Activated T-helper 2 cell treated with anti-CD3 and anti-CD28 coated beads, Interferon-gamma antibody, Interleukin-2, Interleukin-4, amounts not matched to agents 10 μg/mL and 5 μg/mL and 100 μg/mL, durations not matched to agents 14 hours and 24 hours and 36 hours (primary cell): ENCODE measurements at places on chromosomes 6 and 20. TPM values are rescaled to one million over a fixed set of nuclear protein-coding genes. Genes with fewer than 3 reads are reported as not detected.

GRCh38 chr6:37204014-37204751, 34.2 kb downstream of the PIM1 start:
- H3K4me3 ChIP-seq = no peak overlapping the region
- DNase-seq = no peak
- no peaks in the 10 kb centered on the region for H3K27me3 ChIP-seq
- no peaks in the 10 kb centered on the region for H3K36me3 ChIP-seq

GRCh38 chr6:80457439-80457933, 351.0 kb downstream of the BCKDHB start:
- no peaks in the 10 kb centered on the region for H3K27me3 ChIP-seq
- H3K27ac ChIP-seq = no peak overlapping the region
- H3K4me3 ChIP-seq = no peak overlapping the region
- no peaks in the 10 kb centered on the region for H3K36me3 ChIP-seq

DNA sequence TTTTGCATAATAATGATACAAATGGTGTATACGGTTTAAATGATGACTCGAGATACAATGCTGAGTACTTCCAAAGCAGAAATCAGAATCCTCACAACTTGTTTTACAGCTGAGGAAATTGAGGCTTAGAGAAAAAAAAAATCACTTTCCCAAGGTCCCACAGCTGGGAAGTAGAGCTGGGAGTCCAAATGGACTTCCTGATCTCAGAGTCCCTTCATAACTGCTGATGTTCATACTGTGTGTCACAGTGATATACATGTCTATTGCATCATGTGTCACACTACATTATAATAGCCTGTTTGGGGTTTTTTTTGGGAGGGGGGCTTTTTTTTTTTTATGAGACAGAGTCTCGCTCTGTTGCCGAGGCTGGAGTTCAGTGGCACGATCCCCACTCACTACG, 8.5 kb downstream of the HM13 start:
- H3K4me3 ChIP-seq = no peak overlapping the region
- peaks cover 22% of the 10 kb centered on the region for H3K4me1 ChIP-seq
- no peak overlapping the region for H3K27ac ChIP-seq
- H3K27me3 ChIP-seq = no peaks in the 10 kb centered on the region

GRCh38 chr6:25829375-25829774, 2.5 kb downstream of the SLC17A1 start:
- no peak for DNase-seq
- no peak overlapping the region for H3K27ac ChIP-seq
- H3K4me1 ChIP-seq = peaks cover 8% of the 10 kb centered on the region
- H3K27me3 ChIP-seq = peaks cover 8% of the 10 kb centered on the region

DNA sequence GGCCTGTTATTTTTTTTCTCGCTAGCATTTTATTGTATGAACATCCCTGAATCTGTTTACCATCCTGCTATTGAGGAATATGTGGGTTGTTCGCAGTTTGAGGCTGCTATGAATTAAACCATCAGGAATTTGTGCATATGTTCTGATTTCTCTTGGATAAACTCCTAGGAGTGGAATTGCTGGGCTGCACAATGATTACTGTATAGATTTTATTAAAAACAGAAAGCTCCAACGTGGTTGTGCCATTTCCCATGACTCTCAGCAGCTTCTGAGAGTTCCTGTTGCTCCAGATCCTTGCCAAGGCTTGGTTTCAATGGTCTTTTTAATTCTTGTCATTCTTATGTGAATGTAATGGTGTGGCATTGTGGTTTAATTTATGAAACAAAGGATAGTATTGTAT, 75.1 kb downstream of the EDN3 start:
- no peak for DNase-seq
- no peaks in the 10 kb centered on the region for H3K36me3 ChIP-seq
- no peak overlapping the region for H3K4me3 ChIP-seq
- no peak overlapping the region for H3K27ac ChIP-seq

Gene IRF4
- total RNA-seq = 1,053 and 1,062 TPM in 2 replicates

Gene RAB32
- total RNA-seq = 2.4 and 2.7 TPM in 2 replicates

Gene SLC22A16
- total RNA-seq = not detected in 2 replicates
